AG08396 (cell line): ENCODE measurements at places on chromosomes 13 and 19.

- no peak for DNase-seq
These were observed 52.4 kb downstream of the SKA3 start for GRCh38 chr13:21123956-21124355.

DNA sequence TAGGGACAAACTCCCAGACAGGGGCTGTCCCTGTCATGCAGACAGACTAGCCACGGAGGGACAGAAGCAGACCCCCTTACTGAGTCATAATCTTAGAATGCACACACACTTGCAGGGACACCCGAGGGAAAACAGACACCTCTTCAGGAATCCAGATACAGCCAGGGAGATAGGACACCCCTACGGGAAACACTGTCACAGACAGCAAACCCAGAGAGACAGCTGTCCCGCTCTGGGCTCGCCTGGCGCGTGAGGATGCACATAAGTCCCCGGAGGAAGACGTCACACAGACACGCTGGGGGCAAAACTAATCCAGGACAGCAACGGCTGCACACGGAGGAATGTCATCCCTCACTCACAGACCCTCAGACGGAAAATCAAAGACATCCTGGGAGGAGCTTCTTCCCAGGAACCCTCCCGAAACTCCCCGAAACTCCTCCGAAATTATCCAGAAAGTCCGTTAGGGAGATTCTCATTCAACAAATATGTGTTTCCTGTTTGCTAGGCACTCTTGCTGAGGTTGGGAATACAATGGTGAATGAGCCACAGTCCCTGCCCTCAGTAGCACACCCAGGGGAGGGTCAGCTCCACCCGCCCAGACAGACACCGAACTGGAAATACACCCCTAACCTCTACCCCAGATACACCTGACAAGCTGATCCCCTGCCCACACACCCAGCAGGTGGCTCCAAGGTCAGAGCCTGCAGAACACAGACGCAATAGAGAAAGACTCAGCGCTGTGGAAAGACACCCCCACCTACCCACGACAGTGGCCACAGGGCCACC, 15.2 kb upstream of the TOMM40 start:
- DNase-seq: no peak

DNA sequence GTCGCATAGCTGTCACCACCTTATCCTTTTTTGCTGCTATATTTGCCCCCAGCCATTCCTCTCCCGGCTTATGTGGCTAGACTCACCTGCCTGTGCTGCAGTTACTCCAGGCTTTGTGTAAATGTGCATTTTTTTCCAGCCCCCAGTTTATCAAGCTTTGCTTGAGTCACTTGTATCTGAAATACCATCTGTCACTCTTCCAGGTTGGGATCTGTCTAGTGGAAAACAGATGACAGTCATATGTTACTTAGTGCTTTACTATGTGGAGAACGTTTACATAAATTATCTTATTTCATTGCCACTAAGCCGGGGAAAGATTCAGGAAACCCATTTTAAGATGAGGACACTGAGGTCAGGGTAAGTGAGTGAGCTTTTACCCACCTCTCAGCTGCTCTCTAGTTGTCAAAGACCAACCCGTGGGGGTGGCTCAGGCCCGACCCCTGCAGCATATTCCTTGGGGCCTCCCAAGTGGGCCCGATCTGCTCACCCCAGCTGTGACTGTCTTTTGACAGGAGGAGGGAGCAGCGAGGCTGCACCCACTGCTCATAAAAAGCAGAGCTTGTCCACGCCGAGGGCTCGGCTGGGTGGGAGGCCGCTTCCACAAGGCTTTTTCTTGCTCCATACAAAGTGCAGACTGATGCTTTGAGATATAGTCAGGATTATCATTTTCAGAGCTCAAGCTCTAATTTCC, 7.2 kb downstream of the GJB2 start:
- no peak for DNase-seq

GRCh38 chr19:4519521-4520277, 1.4 kb upstream of the PLIN4 start:
- no peak for DNase-seq

DNA sequence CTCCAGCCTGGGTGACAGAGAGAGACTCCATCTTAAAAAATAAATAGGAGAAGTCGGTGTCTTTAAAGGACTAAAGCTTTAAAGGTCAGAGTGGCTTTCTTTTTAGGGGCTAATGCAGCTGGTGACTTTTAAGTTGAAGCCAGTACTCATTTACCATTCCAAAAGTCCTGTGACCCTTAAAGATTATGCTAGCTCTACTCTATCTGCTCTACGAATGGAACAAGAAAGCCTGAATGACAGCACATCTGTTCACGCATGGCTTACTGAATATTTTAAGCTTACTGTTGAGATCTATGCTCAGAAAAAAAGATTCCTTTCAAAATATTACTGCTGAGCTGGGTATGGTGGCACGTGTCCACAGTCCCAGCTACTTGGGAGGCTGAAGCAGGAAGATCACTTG, 16.4 kb downstream of the TDRD12 start:
- no peak for DNase-seq

DNA sequence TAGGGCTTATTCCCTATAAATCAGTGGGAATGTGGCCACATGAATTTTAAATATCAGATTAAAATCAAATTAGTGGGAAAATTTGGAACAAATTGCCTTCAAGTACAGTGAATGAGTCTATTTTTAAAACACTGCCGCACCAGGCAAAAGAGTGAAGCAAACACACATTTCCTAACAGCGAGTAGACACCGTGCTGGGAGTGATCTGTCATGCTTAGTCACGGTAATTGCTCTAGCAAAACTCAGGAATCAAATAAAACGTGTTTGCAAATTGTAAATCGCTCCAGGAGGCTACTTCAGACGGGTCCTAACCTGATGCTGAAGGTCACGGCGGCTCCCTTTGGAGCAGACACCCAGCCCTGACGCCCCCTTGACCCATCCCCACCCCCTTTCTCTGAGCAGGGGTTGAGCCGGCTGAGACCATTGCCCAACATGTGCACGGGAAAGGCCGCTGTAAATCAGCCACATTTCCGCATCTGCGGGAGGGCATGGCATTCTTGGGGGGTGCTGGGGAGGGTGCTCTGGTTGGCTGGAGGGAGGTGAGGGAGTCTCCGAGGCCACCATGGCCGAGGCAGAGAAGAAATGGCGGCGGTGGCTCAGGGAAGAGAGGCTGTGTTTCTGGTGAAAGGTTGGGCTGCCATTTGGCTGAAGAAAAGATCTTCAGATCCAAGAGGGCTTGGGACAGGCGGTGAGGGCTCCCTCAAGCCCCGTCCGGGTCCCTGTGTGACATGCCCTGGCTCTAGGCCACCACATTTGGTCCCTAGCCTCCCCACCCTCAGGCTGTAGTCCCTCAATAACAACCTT, 8.9 kb downstream of the CEBPA start:
- peak; percentile 82 for DNase-seq

DNA sequence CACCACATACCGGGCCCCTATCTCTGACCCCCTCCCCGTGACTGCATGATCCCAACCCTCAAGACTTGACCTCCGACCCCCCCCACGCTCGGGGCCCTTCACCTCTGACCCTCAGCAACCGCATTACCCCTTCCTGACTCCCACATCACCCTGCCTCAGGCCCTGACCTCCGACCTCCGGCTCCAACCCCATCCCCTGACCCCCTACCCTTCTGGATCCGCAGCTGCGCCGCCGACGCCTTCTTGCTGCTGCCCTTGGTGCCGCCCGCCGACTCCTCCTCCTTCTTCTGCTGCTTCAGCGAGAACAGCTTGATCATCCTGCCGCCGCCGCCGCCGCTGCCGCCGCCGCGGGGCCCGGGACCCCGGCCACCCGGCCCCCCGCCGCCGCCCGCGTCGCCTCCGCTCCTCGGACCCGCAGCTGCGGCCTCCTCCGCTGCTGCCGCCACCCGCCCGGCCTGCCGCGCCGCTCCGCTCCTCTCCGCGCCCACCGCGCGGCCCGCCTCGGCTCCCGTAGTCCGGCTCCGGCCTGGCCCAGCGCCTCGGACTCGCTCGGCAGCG, at the start of gene UBE2M:
Gene UBE2M, minus strand, starts transcription at position 546 of the 557 bp plus-strand sequence. Its CDS starts 230 bp downstream, at position 316.
- no peak for DNase-seq

DNA sequence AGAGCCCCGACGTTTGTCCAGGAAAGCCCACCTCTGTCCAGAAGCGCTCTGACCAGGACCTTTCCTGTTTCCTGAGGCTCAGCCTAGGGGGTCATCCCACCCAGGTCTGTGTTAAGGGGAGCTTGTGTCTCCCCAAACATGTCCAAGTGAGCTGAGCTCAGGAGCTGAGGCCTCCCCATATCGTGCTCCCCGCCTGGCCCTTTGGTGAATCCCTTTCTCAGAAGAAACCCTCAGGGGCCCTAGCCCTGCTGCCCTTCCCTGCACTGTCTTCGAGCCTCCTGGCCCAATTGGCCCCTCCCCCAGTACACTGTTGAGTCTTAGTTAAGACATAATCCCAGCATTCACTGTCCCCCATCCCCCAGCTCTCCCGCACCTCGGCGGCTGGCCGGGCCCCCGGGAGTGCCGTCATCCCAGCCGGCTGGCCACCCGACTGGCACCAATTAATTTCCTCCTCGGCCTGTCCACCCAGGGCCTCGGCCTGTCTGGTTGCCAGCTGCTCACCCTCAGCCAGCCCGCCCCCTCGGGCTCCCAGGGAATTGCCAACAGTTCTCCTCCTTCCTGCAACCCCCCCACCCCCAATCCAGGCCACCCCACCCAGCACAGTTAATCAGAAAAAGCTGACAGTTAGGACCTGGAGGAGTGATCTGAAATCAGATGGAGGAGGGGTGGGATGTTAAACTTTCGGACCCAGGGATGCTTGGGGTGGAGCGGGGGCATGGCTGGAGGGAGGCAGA, 13.6 kb downstream of the IER2 start:
- DNase-seq: peak; percentile 85

- DNase-seq: peak; percentile 59
These were observed 17.2 kb downstream of the RASA3 start for GRCh38 chr13:114115191-114115671.

DNA sequence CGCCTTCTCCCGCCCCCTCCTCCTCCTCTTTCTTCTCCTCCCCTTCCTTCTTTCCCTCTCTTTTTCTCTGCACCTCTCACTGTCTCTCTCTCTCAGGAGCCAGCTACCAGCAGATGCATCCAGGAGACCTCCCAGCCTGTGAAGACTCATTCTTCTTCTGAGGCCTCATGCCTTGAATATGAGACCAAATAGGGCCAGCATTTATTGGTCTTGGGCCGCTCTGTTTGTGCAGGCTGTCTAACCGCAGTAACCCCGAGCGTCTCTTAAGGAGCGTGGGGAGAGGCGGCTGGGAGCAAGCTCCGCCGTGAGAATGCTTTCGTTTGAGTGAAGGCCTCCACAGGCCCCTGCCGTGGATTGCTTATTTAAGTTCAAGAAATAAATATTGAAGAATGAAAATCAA, 167.0 kb downstream of the NUFIP1 start:
- DNase-seq: no peak

- DNase-seq: no peak
These were observed 22.3 kb upstream of the STARD13 start for GRCh38 chr13:33307843-33308242.

- DNase-seq: no peak
These were observed 18.9 kb upstream of the IGFL1 start for GRCh38 chr19:46210669-46211068.

GRCh38 chr13:75934889-75935288, 298.8 kb downstream of the LMO7 start:
- peak; percentile 11 for DNase-seq

DNA sequence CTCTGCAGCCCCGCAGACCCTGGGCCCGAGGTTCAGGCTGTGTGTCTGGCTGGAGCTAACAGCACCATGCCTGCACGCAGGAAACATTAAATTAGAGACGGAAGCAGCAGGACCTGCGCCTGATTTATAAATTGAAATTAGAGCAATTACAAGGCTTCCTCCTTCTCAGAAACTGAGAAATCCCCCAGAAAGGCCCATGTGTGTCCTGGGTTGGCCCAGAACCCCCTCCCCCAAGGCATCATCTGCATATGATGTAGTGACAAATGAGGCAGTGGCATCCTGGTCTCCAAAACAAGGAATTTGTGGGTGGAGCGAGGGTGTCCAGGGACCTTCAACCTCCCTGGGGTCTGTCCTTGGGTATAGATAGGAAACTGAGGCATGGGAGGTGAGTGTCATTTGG, 27.2 kb upstream of the SEMA6B start:
- no peak for DNase-seq

- DNase-seq: no peak
These were observed 6.2 kb downstream of the CARD8 start for GRCh38 chr19:48249502-48250014.

- no peak for DNase-seq
These were observed 521.9 kb downstream of the KLF5 start for GRCh38 chr13:73580513-73581267.

DNA sequence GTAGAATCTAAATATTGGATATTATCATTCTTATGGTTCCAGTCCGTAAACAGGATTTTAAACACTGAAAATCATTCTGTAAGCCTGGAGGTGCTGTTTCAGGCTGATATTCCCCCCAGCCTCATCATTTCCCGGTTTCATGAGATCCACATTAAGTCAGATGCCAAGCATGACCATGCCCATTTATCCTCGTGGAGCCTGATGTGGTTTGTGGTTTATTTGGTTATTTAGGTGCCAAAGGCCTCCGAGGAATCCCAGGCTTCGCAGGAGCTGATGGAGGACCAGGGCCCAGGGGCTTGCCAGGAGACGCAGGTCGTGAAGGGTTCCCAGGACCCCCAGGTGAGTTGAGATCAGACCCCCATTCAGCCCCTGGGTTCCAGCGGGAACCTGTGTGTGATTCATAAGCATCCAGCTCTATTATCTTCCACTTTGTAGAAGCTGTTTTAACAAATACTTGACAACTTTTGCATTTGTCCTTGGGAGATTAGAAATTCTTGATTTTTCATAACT, 92.5 kb downstream of the RAB20 start:
- no peak for DNase-seq

- no peak for DNase-seq
These were observed 32.6 kb upstream of the TCF3 start for GRCh38 chr19:1685046-1685445.

DNA sequence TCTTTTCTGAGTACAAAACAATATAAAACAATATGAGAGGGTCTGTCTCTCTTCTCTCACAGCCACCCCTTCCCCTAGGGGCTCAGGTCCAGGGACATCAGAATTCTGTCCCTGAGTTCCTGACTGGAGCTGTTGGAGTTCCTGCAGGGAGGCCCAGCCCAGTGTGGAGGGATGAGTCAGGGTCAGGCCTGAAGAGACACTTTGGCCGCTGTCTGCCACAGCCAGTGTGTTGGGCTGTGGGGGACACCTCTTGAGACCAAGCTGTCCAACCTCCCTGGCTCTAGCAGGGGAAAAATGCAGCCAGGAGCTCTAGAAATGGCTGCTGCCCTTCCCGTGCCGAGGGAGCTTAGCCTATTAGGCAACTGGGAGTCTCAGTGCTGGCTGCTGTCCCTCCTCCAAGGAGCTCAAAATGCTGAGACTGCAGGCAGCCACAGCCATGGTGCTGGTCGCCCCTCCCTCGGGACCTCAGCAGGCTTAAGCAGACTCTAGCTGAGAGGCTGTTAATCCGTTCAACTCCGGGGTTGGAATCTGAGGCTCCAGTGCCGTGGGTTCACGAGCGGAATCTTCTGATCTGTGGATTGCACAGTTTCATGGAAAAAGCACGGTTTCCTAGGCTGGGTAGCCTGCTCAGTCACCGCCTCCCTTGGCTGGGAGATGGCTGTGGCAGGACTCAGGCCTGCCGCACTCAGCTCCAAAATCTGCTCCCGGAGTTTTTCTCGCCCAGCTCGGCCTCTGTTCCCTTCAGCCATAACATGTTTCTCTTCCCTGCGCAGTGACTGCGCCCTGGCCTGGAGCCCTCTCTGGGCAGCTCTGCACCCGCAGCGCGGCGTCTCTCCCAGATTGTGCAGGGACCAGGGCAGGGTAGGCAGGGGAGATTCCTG, 3.8 kb upstream of the ZNF626 start:
- peak; percentile 28 for DNase-seq
